ENCODE measurements at places on chromosomes 3 and 15. TPM values are rescaled to one million over a fixed set of nuclear protein-coding genes. Genes with fewer than 3 reads are reported as not detected.

- DNase-seq: no peak
Measured at GRCh38 chr3:89649431-89649830, 542.0 kb downstream of the EPHA3 start.

DNA sequence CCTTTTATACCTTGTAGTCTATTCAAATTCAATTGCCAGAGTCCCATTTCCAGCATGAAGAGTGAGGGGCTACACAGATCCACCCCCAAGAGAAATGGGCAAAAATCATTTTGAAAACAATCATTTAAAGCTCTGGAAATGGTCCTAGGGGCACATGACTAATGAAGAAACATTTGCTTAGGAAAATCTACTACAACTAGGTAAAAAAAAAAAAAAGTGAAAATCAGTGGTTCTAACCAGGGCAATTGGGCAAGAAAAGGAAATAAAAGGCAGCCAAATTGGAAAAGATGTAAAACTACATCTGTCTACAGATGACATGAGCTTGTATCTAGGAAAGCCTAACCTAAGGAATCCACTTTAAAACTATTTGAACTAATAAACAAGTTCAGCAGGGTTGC, 9.4 kb downstream of the IMPG2 start:
- no peak for DNase-seq

DNA sequence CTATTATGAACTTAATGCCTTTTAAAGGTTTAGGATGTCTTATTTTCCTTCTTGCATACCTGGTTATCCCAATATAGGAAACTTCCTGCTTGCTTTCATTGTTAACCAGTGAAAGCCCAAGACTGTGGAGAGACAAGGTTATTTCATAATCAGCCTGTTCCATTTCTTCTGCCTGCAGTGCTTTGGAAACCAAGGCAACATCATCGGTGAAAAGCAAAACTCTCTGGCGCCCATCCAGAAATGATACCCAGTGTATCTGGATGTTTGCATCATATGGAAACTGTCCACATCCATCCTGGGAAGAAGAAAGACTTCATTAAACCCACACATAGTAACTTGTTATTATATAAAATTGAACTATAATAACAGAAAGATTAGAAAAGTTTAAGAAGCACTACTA, 170.1 kb downstream of the VPS13C start:
- no peak for DNase-seq

VIPR1 gene
- 2.4 TPM for total RNA-seq

- DNase-seq: no peak
Measured at GRCh38 chr3:116318370-116318769, 126.9 kb downstream of the LSAMP start.

DNA sequence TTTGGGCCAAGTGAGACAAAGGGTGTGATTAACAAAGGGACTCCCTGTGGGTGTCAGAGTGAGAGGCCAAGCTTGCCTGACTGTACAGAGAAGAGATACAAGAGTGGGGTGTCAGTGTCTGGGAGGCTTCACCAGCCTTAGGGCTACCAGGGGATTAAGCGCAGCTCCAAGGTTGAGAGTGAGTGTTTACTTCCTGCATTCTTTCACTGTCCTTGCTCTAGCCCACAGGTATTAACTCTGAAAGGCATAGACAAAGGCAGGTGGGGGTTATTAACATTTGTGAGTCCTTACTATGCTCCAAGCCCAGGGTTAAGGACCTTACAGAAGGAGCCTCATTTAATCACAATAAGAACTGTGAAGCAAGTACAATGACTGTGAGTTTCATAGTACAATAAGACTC, 107.6 kb downstream of the IL20RB start:
- DNase-seq: no peak

ZNF662 gene
- total RNA-seq: 5.7 TPM

GRCh38 chr3:188338086-188338485, 184.1 kb downstream of the LPP start:
- no peak for DNase-seq

GRCh38 chr3:61562721-61563312, 1.4 kb downstream of the PTPRG start:
- no peak for DNase-seq

- DNase-seq: no peak
Measured at GRCh38 chr3:193872265-193872753, 263.6 kb upstream of the HES1 start.

DNA sequence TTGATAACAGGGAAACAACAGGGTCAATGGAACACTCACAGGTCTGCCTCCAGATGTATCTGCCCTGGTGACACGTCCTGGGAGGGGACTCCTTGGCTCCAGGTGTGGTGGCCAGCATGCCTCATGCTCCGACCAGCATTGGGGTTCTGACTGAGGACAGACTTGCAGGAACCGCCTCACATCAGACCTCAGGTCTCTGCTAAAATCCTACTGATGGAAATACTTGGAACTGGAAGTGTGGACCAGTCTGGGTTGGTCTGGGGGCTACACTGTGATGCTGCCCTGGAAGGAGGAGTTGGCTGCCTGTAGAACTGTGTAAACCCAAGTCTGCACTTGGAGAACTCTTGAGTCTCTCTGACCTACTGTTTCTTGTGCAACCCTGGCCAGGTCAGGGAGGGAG, 17.1 kb upstream of the KY start:
- no peak for DNase-seq

SERINC4 gene
- 0.22 TPM for total RNA-seq
